ENCODE measurements at places on chromosomes 12 and 14.

DNA sequence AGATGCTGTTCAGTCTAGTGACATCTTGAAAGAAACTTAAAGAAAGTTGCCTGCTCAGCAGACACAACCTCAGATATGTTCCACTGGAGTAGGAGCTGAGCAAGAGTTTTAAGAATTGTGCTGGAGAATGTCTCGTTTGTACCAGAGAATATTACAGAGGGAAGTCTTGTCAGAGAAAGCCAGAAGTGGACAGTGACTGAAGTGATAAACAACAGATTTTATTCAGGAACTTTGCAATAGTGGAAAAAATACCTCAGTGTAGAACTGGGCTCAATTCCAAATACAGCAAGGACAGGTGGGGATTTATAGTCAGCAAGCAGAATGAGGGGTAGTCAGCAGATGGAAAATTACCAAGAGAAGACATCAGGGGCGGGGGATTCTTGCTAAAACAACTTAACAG is 18.6 kb downstream of the ZDHHC17 start:
- DNase-seq: peak; percentile 58

GRCh38 chr12:116196752-116197718 is 80.5 kb downstream of the MED13L start:
- DNase-seq: peak; percentile 87

- DNase-seq: no peak
Measured at GRCh38 chr14:79670811-79671210, 540.5 kb downstream of the DIO2 start.

DNA sequence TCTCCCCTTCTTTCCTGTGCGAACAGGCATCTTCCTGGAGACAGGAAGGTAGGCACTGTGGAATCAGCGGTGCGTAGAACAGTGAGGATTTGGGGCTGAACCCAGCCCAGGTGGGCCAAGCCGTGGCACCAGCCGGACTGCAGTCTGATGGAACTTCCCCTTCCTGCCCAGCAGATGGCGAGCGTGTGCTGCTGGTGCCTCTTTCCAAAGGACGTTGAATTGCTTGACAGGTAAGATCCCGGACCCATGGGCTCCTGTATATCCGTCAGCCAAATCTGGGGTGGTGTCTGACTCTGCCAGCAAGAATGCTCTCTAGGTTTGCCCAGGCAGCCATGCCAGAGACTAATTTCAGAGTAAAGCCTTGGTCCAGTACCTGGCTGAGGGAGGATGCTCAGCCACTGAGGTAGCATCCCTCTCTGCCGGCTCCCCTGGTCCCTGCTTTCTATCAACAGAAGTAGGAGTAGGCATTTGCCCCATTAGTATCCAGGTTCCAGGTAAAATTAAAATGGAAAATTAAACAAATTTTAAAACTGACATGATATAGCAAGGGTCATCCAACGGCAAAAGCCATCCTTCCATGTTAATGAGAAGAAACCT is 21.1 kb upstream of the KCNA5 start:
- DNase-seq: peak; percentile 42

Measured in hematopoietic multipotent progenitor cell treated with erythropoietin and hydrocortisone succinate and interleukin-3 and kit ligand, for 17 days (in vitro differentiated cells).